Endodermal cell (in vitro differentiated cells): ENCODE measurements at places on chromosomes 3 and 15. TPM values are rescaled to one million over a fixed set of nuclear protein-coding genes. Genes with fewer than 3 reads are reported as not detected.

- no peaks in the 10 kb centered on the region for H3K36me3 ChIP-seq
- no peak overlapping the region for H3K27ac ChIP-seq
- no peak overlapping the region for H3K4me3 ChIP-seq
- H3K4me1 ChIP-seq, result peaks cover 3% of the 10 kb centered on the region
These were observed 2.7 kb downstream of the PPP1R14D start for GRCh38 chr15:40825661-40826422.

POPDC2 gene
- total RNA-seq, result 1.1 and 1.6 TPM in 2 replicates

- no peaks in the 10 kb centered on the region for H3K4me1 ChIP-seq
These were observed 36.0 kb upstream of the NR1I2 start for GRCh38 chr3:119745942-119746341.

DNA sequence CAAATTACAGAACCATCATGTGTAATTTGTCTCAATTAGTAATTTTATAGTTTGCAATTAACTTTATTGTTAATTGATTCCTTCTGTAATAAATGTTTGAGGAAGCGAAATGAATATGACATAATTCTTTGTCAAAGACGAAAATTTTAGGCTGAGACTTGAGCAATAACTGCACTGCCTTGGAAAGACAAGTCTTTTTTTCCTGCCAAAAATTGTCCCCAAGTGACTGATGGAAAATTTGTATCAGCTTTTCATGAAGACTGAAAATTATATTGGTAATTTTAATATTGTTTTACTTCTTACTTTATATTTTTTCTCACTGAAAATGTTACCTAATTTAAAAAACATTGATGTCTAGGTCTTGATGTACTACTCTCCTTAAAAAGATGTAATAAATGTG, 622.6 kb downstream of the NLGN1 start:
- H3K27ac ChIP-seq, result no peak overlapping the region
- no peak overlapping the region for H3K4me3 ChIP-seq
- DNase-seq, result no peak
- peaks cover 4% of the 10 kb centered on the region for H3K4me1 ChIP-seq
- H3K36me3 ChIP-seq, result no peaks in the 10 kb centered on the region

- no peaks in the 10 kb centered on the region for H3K36me3 ChIP-seq
- no peak overlapping the region for H3K27ac ChIP-seq
- no peak overlapping the region for H3K4me3 ChIP-seq
These were observed 106.4 kb downstream of the FBLN2 start for GRCh38 chr3:13655061-13655913.

INO80 gene
- total RNA-seq, result 17.5 and 20.0 TPM in 2 replicates

DNA sequence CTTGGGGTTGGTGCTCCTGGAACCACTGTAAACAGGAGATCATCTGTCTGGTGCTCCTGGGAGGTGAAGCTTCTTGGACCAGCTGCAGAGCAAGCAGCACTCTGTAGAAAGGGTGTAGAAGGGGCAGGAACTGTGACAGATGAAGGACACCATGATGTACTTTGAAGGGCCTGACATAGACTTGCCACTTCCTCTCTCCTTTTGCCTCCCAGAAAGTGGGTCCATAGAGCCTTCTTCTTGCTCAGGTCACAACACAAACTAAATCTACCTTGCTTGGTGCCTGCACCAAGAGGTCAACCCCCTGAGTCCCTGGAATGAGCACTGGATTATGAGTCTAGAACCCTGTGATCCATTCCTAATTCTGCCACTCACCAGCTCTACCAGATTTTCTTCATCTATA, 176.1 kb upstream of the HES1 start:
- H3K27ac ChIP-seq, result peak overlapping the region; percentile 63
- no peak for DNase-seq
- no peaks in the 10 kb centered on the region for H3K36me3 ChIP-seq

ERICH6 gene
- 0.42 TPM in 1 of 2 replicates, not detected in the other for total RNA-seq

DNA sequence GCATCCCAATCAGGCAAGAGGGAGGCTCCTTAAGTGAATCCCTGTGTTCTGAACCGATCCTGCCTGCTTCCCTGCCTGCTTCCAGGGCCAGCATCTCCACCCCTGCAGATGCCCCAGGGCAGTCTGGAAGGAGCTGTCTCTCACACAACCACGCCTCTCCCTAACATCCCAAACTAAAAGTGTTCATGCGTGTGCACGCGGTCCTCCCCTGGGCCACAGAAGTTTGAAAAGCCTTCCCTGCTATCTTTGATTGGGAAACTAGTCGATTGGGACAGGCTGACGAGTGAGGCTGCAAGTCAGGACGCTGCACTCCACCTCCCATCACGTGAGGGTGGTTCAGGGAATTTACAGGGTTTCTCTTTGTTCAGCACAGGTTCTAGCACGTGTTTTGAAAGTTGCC, 340.9 kb upstream of the ICE2 start:
- H3K27me3 ChIP-seq, result no peaks in the 10 kb centered on the region
- no peak for DNase-seq
- H3K27ac ChIP-seq, result no peak overlapping the region
- H3K4me1 ChIP-seq, result peaks cover 10% of the 10 kb centered on the region
- no peak overlapping the region for H3K4me3 ChIP-seq

DNA sequence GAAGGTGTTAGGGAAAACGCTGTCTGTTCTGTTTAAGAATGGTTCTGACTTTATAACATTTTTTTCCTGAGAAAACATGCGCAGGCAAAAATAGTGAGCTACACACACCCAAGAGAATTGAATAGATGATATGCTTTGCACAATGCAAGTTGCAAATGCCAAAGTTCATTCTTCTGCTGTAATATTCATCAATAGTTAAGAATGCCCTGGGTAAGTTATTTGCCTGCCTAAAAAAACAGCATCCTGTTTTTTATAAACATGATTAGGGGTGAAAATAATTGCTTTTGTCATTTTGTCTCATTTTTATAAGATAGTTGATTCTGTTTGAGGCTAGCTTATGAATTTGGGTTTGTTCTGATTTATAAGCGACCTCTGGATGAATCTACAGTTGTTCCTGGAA, 99.4 kb downstream of the DTWD1 start:
- H3K27ac ChIP-seq, result no peak overlapping the region
- DNase-seq, result no peak
- no peaks in the 10 kb centered on the region for H3K27me3 ChIP-seq

HTR3D gene
- total RNA-seq, result not detected in 2 replicates

ANKRD63 gene
- total RNA-seq, result not detected in 3 replicates

- H3K4me3 ChIP-seq, result no peak overlapping the region
- no peaks in the 10 kb centered on the region for H3K36me3 ChIP-seq
- H3K27me3 ChIP-seq, result no peaks in the 10 kb centered on the region
- no peak for DNase-seq
- H3K27ac ChIP-seq, result no peak overlapping the region
These were observed 250.1 kb upstream of the SATB1 start for GRCh38 chr3:18675197-18675596.

GRCh38 chr3:69959581-69959980, 40.0 kb upstream of the SAMMSON start:
- H3K4me1 ChIP-seq, result no peaks in the 10 kb centered on the region
- no peak for DNase-seq
- no peaks in the 10 kb centered on the region for H3K36me3 ChIP-seq
- H3K4me3 ChIP-seq, result no peak overlapping the region

GRCh38 chr3:25362118-25362517, 65.9 kb upstream of the RARB start:
- H3K4me3 ChIP-seq, result no peak overlapping the region
- no peak overlapping the region for H3K27ac ChIP-seq
- H3K36me3 ChIP-seq, result no peaks in the 10 kb centered on the region
- H3K4me1 ChIP-seq, result no peaks in the 10 kb centered on the region
- DNase-seq, result peak; percentile 51

KLF15 gene
- 20.5 and 20.7 TPM in 2 replicates for total RNA-seq

SPTBN5 gene
- total RNA-seq, result 0.95 to 2.0 TPM (median 1.3 TPM) in 3 replicates

DNA sequence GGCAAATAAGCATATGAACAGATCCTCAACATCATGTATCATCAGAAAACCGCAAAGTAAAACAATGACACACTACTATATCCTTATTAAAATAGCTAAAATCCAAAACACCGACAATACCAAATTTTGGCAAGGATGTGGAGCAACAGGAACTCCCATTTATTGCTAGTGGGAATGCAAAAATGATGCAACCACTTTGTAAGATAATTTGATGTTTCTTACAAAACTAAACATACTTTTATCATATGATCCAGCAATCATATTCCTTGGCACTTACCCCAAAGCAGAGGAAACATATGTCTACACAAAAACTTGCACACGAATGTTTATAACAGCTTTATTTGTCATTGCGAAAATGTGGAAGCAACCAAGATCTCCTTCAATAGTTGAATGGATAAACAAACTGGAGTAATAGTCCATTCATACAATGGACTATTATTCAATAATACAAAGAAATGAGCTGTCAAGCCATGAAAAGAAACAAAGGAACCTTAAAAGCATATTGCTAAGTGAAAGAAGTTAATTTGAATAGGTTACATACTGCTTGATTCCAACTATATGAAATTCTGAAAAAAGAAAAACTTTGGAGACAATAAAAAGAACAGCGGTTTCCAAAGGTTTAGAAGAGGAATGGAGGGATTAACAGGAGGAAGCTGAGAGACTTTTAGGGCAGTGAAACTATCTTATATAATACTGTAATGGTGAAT, 172.0 kb downstream of the VPS13C start:
- H3K27ac ChIP-seq, result no peak overlapping the region
- no peak for DNase-seq
- H3K27me3 ChIP-seq, result no peaks in the 10 kb centered on the region
- H3K4me3 ChIP-seq, result no peak overlapping the region

DNA sequence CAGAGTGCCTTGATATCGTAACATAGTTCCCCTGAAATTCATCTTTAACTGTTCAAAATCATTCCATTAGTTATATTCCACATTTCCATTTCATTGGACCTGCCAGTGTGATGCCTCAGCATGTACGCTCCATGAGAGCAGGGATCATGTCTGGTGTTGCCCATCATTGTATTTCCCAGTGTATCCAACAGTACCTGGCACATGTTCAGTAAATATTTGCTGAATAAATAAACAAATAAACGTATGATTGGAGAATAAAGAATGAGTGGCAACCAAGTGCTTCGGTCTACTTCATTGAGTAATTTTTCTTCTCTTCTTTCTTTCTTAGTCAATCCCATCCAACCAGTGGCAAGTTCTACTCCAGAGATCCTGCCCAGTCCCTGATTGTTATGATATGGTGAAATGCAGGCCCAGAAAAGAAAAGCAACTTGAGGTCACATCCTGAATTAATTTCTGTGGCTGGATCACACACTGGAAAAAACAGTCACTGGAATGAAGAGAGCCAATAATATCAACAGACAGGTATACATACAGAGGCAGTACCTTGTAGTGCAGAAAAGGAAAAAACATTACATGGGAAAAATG, 101.2 kb downstream of the PLCH1 start:
- H3K27me3 ChIP-seq, result no peaks in the 10 kb centered on the region

- no peak overlapping the region for H3K27ac ChIP-seq
- H3K4me1 ChIP-seq, result peaks cover 6% of the 10 kb centered on the region
- H3K27me3 ChIP-seq, result no peaks in the 10 kb centered on the region
These were observed 74.1 kb downstream of the SCN5A start for GRCh38 chr3:38575279-38575843.

AQP9 gene
- total RNA-seq, result not detected in 2 replicates

DNA sequence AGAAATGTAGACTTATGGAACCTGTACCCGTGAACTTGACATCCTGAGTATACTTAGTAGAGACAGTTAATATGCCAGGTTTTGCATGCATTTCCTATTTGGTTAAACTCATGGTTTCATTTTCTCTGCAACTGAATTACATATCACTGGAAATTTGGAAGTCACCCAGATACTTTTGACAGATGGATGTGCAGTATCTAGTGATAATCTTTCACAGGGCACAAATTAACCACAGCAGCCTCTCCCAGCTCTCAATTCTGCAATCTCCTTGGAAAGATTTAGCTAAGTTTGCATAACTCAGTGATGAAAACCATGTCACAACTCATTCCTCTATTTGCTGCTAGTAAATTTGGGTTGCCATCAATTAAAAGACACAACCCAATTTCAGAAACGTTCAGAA, 162.3 kb upstream of the TPM1 start:
- no peak overlapping the region for H3K27ac ChIP-seq
- H3K36me3 ChIP-seq, result no peaks in the 10 kb centered on the region
- no peaks in the 10 kb centered on the region for H3K27me3 ChIP-seq
- peaks cover 3% of the 10 kb centered on the region for H3K4me1 ChIP-seq
- no peak overlapping the region for H3K4me3 ChIP-seq
- no peak for DNase-seq

RLBP1 gene
- total RNA-seq, result not detected in 3 replicates

GRCh38 chr3:42731476-42732195, 29.0 kb upstream of the HHATL start:
- no peaks in the 10 kb centered on the region for H3K36me3 ChIP-seq
- H3K4me1 ChIP-seq, result peaks cover 10% of the 10 kb centered on the region
- DNase-seq, result no peak
- no peak overlapping the region for H3K27ac ChIP-seq
- H3K4me3 ChIP-seq, result no peak overlapping the region

- peaks cover 14% of the 10 kb centered on the region for H3K36me3 ChIP-seq
- no peak within 1 kb of the TSS for H3K27ac ChIP-seq
- no peaks in the 10 kb centered on the region for H3K27me3 ChIP-seq
- peak within 1 kb of the TSS; percentile 87 for H3K4me3 ChIP-seq
- no peaks in the 10 kb centered on the region for H3K4me1 ChIP-seq
- peak; percentile 87 for DNase-seq
These were observed at the start of gene LARP6 for GRCh38 chr15:70853973-70854665. LARP6 (minus strand) TSS chr15:70854157; CDS start chr15:70854088, 69 bp downstream.

- H3K4me3 ChIP-seq, result peak overlapping the region; percentile 64
- DNase-seq, result peak; percentile 78
- peaks cover 63% of the 10 kb centered on the region for H3K4me1 ChIP-seq
- no peaks in the 10 kb centered on the region for H3K27me3 ChIP-seq
These were observed 52.4 kb downstream of the PSMD6 start for GRCh38 chr3:63970631-63971475.

DNA sequence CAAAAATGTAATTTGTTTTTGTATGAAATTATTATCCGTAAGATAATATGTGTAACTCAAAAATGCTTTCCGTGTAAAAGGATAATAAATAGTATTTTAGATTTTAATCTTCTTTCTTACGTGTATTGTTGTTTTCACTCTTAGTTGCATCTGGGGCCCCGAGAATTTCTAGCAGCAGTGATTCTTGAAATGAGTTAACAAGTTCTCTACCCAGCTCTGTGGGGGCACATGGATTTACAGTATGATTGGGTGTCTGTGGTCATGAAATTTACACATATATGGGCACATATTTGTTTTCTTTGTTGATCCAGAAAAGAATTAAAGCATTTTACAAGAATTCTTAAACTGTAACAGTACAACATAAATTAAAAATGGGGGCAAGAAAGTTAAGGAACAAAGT, 145.9 kb upstream of the LRRFIP2 start:
- H3K36me3 ChIP-seq, result peaks cover 72% of the 10 kb centered on the region
- H3K27me3 ChIP-seq, result no peaks in the 10 kb centered on the region
- H3K27ac ChIP-seq, result no peak overlapping the region
- H3K4me1 ChIP-seq, result no peaks in the 10 kb centered on the region
- DNase-seq, result no peak

DNA sequence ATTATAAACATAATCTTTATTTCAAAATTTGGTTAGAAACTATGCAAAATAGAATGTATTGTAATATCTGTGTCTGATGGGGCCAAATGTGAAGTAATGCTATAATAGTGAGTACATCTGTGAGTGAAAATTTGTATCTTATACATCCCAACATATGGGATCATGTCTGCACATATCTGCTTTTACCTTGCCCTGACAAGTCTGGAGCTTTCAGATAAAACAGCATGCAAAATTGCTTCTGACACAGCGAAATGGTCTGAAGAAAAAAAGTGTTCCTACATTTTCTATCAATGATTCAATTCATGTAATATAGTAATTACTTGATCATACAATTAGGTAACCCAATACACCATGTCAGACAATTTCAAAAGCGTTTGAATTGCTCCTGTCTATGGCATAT, 58.1 kb upstream of the P3H2 start:
- H3K27me3 ChIP-seq, result no peaks in the 10 kb centered on the region
- no peak for DNase-seq
- H3K4me1 ChIP-seq, result peaks cover 15% of the 10 kb centered on the region
- H3K36me3 ChIP-seq, result peaks cover 18% of the 10 kb centered on the region
- no peak overlapping the region for H3K4me3 ChIP-seq

- peaks cover 16% of the 10 kb centered on the region for H3K36me3 ChIP-seq
- H3K27me3 ChIP-seq, result no peaks in the 10 kb centered on the region
- no peak overlapping the region for H3K27ac ChIP-seq
- H3K4me3 ChIP-seq, result no peak overlapping the region
These were observed 67.1 kb downstream of the SNRK start for GRCh38 chr3:43353393-43353792.
